Activated T-helper 1 cell treated with anti-CD3 and anti-CD28 coated beads, Interleukin-12 subunit alpha, Interleukin-12 subunit beta, Interleukin-2, Interleukin-4 antibody, amounts not matched to agents 30 ng/mL and 10 ng/mL and 1 ng/mL, durations not matched to agents 14 hours and 24 hours and 36 hours (primary cell): ENCODE measurements at places on chromosomes 1 and 21.
A peak's percentile ranks its signal among the peaks of the same experiment; 100 is the strongest.

GRCh38 chr1:206125346-206125745 lies 8.2 kb upstream of the AVPR1B start:
- no peak for DNase-seq

GRCh38 chr1:54837002-54837853 lies 36.1 kb upstream of the TTC22 start:
- no peak for DNase-seq

DNA sequence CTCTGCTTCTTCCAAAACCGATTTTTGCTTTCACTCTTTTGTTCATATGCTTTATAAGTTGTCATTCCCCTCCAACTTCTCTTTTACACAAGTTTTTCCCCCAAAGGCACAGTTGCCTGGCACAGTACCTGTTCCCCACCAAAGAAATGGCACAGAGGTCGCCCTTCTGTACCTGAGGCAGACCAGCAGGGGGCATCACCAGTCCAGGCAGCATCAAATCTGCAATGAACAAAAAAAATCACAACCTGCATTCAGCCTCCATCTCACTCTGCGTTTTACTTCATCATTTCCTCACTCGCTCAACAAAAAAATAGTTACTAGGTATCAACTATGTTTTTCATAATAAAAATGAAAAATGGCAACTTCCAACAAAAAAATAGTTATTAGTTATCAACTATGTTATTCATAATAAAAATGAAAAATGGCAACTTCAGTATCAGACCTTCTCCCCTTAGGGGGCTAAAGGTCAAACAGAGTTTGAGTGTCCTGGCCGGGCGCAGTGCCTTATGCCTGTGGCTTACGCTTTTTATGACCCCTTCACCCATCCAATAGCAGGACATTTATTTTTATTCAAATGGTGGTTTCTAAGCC lies 4.1 kb downstream of the EIF2D start:
- DNase-seq = peak; percentile 38

GRCh38 chr1:7570311-7570710 lies 200.8 kb upstream of the VAMP3 start:
- DNase-seq = no peak

DNA sequence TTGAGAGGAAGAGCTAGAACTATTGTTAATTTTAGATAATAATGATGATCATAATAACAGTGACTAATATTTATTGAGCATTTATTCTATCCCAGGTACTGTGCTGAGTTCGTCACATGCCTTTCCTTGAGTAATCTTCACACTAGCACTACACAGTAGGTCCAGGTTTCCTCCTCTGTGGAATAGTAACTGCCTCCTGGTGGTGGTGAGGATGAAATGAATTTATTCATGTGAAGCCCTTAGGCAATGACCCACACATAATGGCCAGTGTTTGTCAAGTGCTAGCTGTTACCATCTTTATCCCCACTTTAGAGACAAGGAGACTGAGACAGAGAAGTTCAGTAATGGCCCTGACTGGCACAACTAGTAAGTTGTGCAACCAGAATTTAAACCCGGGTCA lies 5.9 kb downstream of the NIPAL3 start:
- no peak for DNase-seq

DNA sequence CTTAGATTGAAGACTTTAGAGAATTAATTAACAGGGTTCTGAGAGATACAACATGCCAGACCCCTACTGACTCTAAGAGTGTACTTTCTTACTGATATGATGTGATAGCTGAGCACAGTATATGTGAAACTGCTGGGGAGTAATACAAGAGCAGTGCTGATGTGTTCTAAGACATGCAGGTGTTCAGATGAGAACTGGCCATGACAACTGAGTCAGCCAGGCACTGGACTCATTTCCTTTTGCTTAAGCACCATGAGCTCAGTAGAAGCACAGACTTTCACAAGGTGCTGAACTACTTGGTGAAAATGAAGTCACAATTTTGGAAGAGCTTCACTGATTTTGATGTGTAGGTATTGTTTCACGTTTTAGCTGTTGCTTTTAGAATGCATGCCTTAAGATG lies 15.9 kb upstream of the POGZ start:
- no peak for DNase-seq

DNA sequence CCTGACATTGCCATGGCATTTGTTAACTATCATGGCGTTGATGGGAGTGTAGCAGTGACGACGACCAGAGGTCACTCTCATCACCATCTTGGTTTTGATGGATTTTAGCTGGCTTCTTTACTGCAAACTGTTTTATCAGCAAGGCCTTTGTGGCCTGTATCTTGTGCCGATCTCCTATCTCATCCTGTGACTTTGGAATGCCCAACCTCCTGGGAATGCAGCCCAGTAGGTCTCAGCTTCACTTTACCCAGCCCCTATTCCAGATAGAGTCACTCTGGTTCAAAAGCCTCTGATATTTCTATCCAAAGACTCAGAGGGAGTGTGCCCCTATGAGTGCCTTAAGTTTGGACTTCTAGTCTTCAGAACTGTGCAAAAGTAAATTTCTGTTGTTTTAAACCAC lies 130.1 kb downstream of the ADAMTS1 start:
- DNase-seq = no peak

- no peak for DNase-seq
These were observed 29.1 kb upstream of the TADA1 start for GRCh38 chr1:166905136-166905535.

DNA sequence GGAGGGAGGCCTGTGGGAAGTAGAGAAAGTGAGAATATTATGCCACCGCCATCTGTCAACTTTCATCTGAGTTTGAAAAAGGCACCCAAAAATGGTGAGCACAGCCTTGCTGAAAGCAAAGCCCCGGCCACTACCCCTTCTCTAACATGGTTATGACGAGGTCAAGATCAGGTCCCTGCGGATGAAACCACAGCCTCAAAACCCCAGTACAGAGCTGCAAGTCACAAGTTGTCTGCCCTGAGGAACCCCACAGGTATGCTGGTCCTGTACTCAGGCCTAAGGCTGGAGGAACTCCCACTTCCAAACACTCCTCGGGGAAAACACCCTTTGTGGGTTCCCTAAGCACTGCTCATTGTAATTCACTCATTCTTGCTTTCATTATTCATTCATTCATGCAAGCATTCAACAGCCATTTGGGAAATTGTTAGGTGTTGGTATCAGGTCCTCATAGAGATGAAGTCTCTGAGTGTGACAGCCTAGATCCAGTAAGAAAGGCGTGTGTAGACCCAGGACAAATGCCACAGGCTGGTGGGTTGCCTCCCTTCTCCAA lies 216.6 kb upstream of the EDN2 start:
- no peak for DNase-seq

DNA sequence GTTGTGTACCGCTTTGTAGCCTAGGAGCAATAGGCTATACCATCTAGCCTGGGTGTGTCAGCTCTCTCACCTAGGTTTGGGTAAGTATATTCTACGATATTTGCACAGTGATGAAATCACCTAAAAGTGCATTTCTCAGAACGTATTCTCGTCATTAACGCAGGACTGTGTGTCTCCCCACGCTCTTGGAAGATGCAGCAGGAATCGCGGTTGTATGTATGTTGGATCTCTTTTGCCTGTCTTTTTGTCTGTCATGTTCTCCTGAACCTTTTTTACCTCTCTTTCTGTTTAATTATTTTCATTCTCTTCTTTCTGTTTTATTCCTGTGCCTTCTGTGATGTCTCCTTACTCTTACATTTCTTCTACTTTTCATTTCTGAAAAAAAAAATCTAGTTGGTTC lies 140.5 kb upstream of the COL6A1 start:
- no peak for DNase-seq
